ENCODE measurements at places on chromosomes 4 and X.

DNA sequence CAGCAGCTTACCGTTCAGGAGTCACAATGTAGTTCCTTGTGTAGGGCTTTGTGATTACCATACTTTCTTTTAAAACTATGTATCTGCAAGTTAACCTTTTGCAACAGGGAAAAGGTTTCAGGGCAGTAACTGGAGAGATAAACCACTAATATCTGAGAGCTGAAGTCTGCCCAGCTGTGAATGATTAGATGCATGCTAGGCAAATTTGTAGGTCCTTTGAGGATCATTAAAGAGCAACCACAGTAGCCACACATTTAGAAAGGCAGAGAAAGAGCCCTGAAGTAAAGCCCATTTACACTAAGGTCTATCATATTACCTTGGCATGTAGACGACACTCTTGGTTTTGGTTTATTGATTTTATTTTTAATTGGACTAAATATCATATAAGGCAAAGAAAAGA, 60.0 kb downstream of the ATP8A1 start:
- DNase-seq, result no peak

DNA sequence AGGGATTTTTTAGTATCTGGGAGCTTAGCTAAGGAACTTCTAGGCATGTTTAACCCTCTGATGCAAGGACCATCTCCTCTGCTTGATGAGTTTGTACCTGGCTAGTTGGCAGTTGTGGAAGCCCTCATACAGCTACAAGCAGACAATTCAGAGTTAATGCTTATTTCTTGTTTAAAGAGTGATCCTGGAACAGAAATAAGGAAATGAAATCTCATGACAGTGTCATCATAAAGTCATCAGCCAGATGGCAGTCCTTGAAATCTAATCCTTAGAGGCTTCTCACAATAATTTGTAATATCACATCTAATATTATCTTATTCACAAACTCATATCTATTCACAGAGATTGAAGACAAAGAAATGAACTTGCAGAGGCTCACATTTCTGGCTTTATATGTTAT, 581.6 kb upstream of the FTHL17 start:
- no peak for DNase-seq

- no peak for DNase-seq
Observed at GRCh38 chrX:110741213-110741796, 54.3 kb downstream of the CHRDL1 start.

DNA sequence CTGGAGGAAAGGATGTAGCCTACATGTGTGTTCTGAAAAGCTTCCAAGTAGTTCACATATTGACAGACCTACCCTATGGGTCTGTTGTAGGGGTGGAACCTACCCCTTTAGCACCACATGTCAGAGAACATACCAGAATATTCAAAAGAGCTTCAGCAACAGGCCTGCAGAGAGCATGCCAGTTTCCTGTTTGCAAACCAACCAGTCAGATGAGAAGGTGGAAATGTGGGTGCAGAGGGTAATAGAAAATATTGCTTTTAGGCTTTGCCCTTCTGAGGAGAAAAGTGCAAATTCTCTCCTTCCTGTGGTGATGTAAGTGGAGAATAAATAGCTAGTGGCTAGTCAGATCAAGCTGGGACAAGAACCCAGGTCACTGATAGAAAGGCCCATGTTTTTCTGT, 16.4 kb downstream of the INTS6L start:
- DNase-seq, result no peak

DNA sequence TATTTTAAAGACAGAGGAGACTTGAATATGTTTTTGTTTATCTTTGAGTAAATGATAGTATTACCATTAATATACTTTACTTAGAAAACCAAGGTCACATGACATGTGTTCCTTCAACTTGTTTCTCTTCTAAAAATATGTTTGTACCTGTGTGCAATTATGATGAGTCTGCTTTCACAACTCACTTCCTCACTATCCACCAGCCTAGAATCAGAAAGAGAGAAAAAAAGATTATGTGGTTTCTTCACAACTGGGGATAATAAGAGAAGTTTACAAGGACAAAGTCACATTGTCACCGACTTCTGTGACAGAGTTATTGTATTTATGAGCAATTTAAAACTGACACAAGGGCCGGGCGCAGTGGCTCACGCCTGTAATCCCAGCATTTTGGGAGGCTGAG, 1112.1 kb downstream of the RPA4 start:
- DNase-seq, result no peak

GRCh38 chr4:970046-970745, 3.2 kb downstream of the DGKQ start:
- DNase-seq, result no peak

- DNase-seq, result no peak
Observed at GRCh38 chrX:143240658-143241057, 214.9 kb downstream of the SPANXN4 start.

- no peak for DNase-seq
Observed at GRCh38 chr4:123624959-123625358, 228.4 kb downstream of the SPRY1 start.

DNA sequence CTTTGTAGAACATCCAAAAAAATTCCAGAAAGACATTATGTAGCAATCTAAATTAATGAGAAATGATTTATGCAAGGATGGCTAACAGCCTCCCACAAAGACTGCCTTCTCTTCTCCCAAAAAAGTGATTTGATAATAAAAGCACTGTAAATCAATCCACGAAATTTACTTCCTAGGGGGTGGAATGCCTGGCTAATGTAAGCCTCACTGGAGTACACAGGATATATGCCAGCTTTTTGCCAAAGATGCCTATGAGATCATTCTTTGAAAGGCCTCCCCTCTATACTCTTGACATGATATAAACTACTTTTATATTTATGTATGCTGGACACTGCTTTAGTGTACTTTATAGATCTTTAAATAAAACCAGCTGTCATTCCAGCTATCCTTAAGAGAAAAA, 211.1 kb downstream of the ADAMTS3 start:
- DNase-seq, result no peak

GRCh38 chr4:25420931-25421330, 43.9 kb downstream of the ANAPC4 start:
- DNase-seq, result no peak

GRCh38 chrX:32395878-32396277, 815.5 kb downstream of the DMD start:
- no peak for DNase-seq

GRCh38 chr4:165834116-165834515, 38.9 kb upstream of the TLL1 start:
- DNase-seq, result no peak

DNA sequence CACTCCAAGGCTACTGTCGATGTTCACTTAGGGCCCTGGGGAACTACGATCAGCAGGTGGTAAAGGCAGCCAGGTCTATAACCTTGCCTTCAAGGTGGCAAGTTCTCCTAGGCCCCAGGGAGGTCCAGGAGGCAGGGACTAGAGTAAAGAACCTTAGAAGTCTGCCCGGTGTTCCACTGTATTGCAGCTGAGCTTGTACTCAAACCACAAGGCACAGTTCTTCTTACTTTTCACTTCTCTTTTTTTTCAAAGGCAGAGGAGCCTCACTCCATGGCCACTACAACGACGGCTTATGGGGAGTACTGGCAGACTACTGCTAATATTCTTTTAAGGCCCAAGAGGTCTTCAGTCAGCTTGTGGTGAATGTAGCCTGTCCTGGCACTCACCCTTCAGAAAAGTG, 78.8 kb upstream of the GPR174 start:
- no peak for DNase-seq

DNA sequence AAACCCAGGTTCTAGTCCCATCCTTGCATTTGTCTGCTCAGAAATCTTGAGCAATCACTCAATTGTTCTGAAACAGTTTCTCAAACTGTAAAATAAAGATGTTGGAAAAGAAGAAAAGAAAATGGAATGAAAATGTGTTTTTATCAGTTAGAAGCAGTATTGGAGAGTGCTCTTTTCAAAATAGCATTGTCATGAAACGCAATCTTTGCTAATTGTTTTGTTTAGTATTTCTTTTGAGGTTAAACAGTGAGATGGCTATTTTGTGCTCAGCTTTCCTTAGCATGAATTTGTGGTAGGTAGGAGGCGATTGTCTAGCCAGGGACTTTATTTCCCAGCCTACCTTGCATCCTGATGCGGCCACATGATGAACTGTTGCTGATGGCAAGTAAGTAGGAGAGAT, 10.6 kb upstream of the HPF1 start:
- no peak for DNase-seq

GRCh38 chr4:53859305-53859704, 205.1 kb downstream of the CHIC2 start:
- no peak for DNase-seq

DNA sequence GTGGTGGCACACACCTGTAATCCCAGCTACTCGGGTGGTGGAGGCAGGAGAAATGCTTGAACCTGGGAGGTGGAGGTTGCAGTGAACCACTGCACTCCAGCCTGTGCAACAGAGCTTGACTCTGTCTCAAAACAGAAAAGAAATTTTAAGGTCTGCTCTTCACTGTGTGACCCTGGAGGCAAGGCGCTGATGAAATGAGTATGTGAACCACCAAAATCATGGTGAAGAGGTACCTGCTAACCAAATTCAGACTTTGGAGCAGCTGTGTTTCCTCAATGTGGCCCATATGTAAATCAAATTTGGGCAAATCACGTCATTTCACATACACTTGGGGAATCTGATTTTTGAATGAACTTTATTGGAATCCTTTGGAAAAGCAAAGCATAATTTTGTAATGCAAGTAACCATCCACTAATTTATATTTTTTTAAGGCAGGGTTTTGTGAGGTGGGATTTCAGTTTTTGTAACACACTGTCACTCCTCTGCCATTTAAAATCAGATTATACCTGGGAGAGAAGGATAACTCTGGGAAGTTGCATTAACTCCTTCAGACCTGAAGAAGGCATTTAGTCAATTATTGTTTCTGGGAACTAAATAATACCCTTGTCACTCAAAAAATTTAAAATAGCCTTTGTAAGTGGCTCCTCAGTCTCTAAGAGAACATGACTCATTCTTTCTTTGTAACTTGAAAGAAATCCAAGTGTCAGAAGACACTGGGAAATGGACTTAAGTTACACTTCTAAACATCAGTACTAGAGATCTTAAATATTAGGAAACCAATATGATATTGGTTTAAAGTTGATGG, 24.0 kb downstream of the DOCK11 start:
- no peak for DNase-seq

DNA sequence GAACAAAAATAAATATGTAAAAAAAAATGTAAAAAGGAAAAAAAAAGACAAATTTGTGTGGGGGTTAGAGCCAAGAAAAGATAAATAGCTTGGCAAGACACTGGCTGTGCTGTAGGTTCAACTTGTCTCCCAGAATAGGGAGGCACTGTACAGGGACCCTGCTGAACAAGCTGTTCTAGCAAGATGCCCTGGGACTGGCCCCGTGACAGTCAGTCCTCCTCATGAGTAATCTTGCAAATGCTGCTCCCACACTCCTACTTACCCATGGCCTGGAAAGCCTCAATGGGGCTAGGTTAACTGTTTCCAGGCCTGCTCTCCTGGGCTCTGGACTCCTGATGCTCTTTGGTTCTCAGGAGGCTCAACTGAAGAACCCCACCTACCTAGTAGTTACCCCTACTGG, 106.8 kb downstream of the ATG4A start:
- no peak for DNase-seq

- DNase-seq, result no peak
Observed at GRCh38 chrX:49077941-49078340, 1.7 kb downstream of the WDR45 start.

GRCh38 chr4:147480891-147481576, at the start of gene EDNRA:
Gene EDNRA (plus strand): TSS chr4:147481097. CDS start chr4:147485682, 4,585 bp downstream.
- peak; percentile 49 for DNase-seq

DNA sequence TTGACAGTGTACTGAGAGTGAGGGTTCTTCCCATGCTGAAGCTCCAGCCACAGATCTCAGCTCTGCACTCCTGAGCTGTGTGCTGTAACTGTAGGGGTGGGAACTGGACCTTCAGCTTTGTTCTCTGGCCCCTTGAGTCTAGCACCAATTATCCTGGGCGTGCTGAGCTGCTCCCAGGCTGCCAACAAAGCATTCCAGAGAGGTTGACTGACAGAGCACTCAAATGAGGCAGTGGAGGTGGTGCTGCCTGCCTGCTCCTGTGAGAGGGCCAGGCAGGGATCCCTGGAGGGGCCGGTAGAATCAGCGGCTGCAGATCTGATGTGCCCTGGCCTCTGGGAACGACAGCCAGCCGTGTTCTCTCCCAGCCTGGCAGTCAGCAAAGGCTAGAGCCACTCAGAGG, 375.7 kb upstream of the AADAT start:
- DNase-seq, result no peak

DNA sequence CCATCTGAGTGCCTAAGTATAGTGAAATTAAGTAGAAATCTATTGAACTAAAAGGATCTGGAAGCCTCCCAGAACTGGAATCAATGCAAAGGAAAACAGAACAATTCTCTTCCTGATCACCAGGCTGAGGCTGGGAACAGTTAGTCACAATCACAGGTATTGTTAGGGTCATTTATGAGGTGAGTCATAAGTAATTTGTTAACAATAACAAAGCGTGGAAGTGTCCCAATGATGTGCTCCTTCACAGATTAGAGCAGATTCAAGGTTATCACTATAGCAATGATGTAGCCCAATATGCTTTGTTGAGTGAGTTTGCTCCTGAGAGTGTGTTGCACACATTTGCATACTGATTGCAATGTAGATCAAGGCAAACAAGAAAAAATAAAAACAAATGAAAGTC, 228.1 kb downstream of the ZNF674 start:
- no peak for DNase-seq

DNA sequence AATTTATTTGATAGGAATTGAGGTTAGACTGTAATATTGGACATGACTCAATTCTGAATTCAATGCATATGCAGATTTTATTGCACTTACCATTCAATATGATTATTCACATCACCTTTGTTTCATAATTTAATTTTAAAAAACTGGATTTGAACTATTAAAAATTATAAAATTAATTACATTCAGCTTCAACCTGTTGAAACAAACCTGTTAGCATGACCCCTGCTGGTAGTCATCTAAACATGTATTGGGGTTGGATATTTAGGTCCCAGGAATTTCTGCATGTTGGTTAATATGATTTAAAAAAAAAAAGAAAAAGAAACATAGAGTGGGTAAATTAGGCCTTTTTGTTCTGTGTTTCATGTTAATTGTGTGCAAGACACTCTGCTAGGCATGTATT, 85.9 kb downstream of the ARSJ start:
- no peak for DNase-seq

DNA sequence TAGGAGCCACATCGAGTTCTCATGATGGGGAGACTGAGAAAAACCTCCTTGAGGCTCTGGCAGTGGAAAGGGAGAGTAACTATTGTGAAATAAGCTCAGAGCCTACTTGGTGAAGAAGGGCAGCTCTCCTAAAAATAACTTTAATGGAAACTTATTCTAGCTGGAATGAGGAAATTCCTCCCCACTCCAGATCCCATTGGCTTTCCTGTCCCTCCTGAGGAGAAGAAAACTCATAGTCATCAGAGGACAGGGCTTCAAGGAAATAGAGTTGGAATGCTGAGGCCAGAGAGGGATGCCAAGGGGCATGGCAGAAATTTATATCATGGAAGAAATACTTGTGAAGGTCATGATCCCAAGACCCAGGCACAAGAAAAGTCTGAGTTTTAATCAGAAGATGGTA, 70.7 kb upstream of the TAPT1 start:
- DNase-seq, result no peak

All from WERI-Rb-1 (cell line).